ENCODE measurements at places on chromosomes 3 and 15. TPM values are rescaled to one million over a fixed set of nuclear protein-coding genes. Genes with fewer than 3 reads are reported as not detected.
A peak's percentile ranks its signal among the peaks of the same experiment; 100 is the strongest.

GRCh38 chr3:95705786-95706418 lies 1108.5 kb upstream of the EPHA6 start:
- no peak overlapping the region for H3K4me3 ChIP-seq
- no peak overlapping the region for H3K27ac ChIP-seq
- peaks cover 2% of the 10 kb centered on the region for H3K27me3 ChIP-seq
- no peaks in the 10 kb centered on the region for H3K36me3 ChIP-seq

- DNase-seq = no peak
- no peaks in the 10 kb centered on the region for H3K4me1 ChIP-seq
- H3K4me3 ChIP-seq = no peak overlapping the region
- no peak overlapping the region for H3K27ac ChIP-seq
- H3K27me3 ChIP-seq = no peaks in the 10 kb centered on the region
- no peaks in the 10 kb centered on the region for H3K36me3 ChIP-seq
Measured at GRCh38 chr3:26840272-26840870, 217.8 kb downstream of the LRRC3B start.

DNA sequence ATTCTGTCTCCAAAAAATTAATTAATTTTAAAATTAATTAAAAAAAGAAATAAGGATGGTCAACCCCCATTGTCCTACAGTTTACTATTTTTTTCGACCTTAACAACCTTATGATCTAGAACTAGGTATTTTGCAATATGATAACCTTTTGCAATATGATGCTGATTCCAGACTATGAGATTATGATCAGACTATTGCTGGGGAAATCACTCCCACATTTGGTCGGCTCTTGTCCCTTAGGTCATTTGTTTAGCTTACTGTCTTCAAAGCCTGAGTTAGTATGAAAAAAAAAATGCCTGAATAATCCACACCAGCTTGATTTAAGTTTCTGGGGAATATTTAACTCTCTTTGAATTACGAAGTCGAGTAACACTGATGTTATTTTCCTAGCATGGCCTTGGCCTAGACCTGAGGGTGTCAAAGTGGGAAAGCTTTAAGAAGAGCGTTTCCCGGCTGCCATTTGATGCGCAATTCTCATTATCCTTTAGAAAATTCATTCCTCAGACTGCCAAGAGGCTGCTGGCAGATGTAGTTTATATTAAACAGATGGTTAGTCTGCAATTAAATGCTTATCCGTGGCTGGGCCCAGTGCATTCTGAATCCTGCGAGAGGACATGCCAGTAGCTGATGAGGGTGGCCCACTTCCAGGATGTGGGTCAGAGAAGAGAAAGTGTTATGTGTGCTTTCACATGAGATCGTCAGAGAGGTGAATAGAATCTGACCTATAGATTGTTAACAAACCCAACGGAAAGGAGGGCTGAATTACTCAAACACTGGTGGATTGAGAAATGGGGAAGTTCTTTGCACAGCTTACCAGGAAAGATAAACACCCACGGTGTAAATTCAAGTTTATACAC lies 496.0 kb upstream of the THBS1 start:
- H3K4me3 ChIP-seq = no peak overlapping the region
- no peaks in the 10 kb centered on the region for H3K4me1 ChIP-seq
- H3K36me3 ChIP-seq = no peaks in the 10 kb centered on the region
- no peak for DNase-seq
- no peaks in the 10 kb centered on the region for H3K27me3 ChIP-seq
- H3K27ac ChIP-seq = no peak overlapping the region

DNA sequence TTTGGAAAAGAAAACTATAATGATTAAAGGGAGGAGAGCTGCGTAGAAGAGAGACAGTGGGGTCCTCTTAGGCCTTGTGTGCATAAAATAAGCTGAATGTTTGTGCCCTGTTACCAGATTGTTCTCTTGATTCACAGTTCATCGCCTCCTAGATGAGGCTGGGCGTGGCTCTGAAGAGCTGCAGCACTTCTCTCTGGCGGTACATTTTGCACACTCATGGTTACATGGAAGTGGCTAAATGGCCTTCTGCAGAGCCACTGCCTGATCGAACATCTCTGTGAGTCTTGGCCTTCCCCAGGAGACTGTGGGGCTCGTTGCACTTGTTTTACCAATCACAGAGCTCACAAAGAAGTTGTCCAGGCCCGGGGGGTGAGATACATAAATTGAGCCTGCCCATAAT lies 208.8 kb downstream of the GABRG3 start:
- no peaks in the 10 kb centered on the region for H3K36me3 ChIP-seq
- H3K27me3 ChIP-seq = no peaks in the 10 kb centered on the region
- H3K4me3 ChIP-seq = no peak overlapping the region
- H3K4me1 ChIP-seq = peaks cover 3% of the 10 kb centered on the region
- H3K27ac ChIP-seq = no peak overlapping the region

DNA sequence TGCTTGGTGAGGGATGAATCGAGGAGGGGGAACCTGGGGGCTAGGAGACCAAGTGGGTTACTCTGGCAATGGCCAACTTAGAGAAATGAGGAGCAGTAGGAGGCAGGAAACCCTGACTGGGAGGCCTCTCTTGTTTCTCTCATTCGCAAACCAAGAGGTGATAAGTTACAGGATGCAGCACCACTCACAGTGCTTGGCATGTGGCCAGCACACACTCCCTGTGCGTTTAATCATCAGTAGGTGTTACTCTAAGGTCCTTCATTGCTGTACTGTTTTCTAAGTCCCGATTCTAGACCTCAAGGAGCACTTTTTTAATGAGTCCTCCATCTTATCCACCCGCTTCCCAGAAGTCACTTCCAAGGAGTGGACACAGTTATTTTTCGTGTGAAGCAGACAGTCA lies 314.1 kb upstream of the TRIM42 start:
- no peak overlapping the region for H3K27ac ChIP-seq
- no peak overlapping the region for H3K4me3 ChIP-seq
- no peaks in the 10 kb centered on the region for H3K27me3 ChIP-seq
- peaks cover 1% of the 10 kb centered on the region for H3K36me3 ChIP-seq
- peaks cover 19% of the 10 kb centered on the region for H3K4me1 ChIP-seq

GRCh38 chr3:157335233-157336076 lies 101.2 kb upstream of the PTX3 start:
- H3K27ac ChIP-seq = no peak overlapping the region
- peaks cover 15% of the 10 kb centered on the region for H3K4me1 ChIP-seq
- no peaks in the 10 kb centered on the region for H3K27me3 ChIP-seq
- no peak overlapping the region for H3K4me3 ChIP-seq
- no peaks in the 10 kb centered on the region for H3K36me3 ChIP-seq

- peaks cover 27% of the 10 kb centered on the region for H3K4me1 ChIP-seq
- no peak for DNase-seq
- no peak overlapping the region for H3K27ac ChIP-seq
Measured at GRCh38 chr3:171329746-171330145, 130.5 kb downstream of the TNIK start.

DNA sequence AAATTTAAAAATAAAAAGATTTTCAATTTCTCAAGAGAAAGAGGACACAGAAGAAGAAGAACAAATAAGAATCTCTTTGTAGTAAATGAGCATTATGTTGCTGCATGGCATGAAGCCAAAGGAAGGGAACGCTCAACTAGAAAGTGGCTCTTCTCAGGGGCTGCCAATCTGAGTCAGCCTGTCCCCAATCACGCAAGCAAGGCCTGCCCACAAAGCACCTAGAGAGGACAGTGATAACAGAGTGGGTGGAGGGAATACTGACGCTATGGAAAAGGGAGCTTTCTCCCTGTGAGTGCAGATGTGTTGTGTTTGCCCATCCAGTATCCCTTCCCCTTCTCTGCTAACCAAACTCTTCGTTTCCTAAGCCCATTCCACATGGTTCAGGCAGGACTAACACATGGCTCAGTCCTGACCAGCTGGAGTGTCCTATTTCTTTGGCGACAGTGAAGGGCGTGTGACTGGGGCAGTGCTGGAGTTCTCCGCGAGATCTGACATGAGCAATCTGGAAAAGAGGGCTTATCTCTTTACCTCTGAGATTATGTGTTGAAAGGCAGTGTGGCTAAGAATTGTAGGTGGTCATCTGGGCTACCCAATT lies 14.2 kb downstream of the FBN1 start:
- no peak for DNase-seq
- H3K27me3 ChIP-seq = no peaks in the 10 kb centered on the region

GRCh38 chr15:91258415-91258759 lies 158.3 kb downstream of the SV2B start:
- H3K27me3 ChIP-seq = peaks cover 15% of the 10 kb centered on the region
- no peak overlapping the region for H3K4me3 ChIP-seq
- no peak overlapping the region for H3K27ac ChIP-seq
- H3K4me1 ChIP-seq = no peaks in the 10 kb centered on the region
- H3K36me3 ChIP-seq = no peaks in the 10 kb centered on the region

DNA sequence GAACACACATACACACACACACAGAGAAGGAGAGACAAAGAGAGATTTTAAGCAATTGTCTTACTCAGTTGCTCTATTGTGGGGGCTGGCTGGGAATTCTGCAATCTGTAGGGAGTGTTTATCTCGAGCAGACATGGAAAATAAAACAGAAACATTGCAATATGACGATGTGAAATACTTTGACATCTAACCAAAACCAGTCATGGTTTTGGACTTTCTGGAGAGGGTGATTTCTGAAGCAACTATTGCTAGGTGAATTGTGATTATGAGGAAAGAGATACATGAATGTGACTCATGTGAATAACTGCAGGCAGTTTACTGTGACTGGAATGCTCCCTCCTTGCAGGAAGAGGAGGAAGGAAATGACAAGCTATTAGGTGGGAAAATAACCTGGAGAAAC lies 12.3 kb upstream of the PHLDB2 start:
- peaks cover 13% of the 10 kb centered on the region for H3K4me1 ChIP-seq
- H3K27me3 ChIP-seq = no peaks in the 10 kb centered on the region
- DNase-seq = no peak
- H3K4me3 ChIP-seq = no peak overlapping the region
- H3K36me3 ChIP-seq = peaks cover 2% of the 10 kb centered on the region

DNA sequence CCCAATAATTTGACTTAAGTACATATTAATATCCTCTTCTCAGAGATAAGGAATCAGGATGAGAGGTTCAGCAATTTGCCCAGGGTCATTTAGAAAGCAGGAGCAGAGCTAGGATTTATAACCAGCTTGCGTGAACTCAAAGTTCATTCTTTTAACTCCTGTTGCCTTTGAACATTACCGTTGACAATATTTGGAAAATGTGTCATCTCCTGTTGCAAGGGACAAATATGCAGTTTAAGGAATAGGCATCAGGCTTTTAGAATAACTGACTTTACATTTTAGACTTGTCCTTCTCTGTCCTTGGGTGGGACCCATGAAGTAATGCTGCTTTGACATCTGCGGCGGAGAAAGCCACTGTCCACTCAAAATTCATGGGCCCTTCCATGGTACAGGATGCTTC lies 252.2 kb upstream of the RGMA start:
- peaks cover 12% of the 10 kb centered on the region for H3K27me3 ChIP-seq
- no peak overlapping the region for H3K27ac ChIP-seq
- H3K36me3 ChIP-seq = no peaks in the 10 kb centered on the region
- no peak for DNase-seq

GRCh38 chr3:16377847-16378302 lies 112.9 kb downstream of the OXNAD1 start:
- H3K4me3 ChIP-seq = no peak overlapping the region
- DNase-seq = no peak
- H3K4me1 ChIP-seq = peaks cover 13% of the 10 kb centered on the region
- H3K36me3 ChIP-seq = peaks cover 10% of the 10 kb centered on the region
- no peaks in the 10 kb centered on the region for H3K27me3 ChIP-seq

DNA sequence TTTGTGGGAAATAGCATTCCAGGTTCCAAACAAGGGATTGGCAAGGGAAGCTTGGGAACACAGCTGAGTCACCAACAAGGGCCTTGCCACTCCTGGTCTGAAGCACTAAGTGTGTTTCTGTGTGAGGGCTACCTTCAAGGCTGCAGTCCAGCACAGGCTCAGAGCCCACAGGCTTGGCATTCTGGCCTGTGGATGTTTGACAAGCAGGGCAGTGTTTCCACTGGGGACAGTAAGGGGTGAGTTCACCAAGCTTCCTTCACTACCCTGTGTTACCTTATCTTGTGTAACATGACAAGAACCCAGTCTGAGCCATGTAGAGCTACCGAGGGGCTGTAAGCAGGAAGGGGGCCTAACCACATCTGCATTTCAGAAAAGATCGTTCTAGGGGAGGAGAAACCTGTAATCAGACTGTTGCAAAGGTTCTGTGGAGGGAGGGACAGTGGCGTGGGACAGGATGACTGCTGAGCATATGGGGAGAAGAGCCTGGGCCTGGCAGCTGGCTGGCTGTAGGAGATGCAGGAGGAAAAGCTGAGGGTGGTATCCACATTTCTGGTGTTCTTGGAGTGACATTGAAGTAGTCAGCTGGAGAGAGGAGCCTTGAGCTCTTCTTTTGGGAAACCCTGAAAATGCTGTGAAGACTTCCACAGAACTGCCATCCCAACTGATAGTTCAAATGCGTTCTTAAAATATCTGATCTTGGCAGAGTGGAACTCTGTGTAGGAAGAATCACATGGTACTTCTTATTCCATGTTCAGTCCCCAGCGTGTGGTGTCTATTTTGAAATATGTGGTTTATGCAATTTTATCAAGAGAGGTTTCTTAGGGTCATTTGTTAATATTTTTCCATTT lies 61.3 kb downstream of the CTDSPL start:
- peaks cover 2% of the 10 kb centered on the region for H3K36me3 ChIP-seq
- H3K27me3 ChIP-seq = no peaks in the 10 kb centered on the region
- H3K4me1 ChIP-seq = peaks cover 78% of the 10 kb centered on the region
- H3K27ac ChIP-seq = peak overlapping the region; percentile 95

DNA sequence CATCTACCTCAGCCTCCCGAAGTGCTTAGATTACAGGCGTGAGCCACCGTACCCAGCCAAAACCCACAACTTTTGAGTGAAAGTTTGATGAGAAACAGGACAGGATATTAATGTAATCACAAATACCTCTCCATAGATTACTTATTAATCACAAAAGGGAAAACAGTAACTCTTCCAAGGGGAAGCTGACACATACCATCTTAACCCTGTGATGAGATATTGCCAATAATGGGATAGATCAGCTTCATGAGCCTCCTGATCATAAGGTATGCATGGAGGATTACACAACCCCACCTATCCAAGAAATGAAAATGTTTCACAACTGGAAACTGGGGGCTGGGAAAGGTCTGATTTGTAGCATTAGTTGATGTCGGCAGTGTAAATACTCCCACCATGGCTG lies 131.5 kb downstream of the FRMD4B start:
- no peaks in the 10 kb centered on the region for H3K36me3 ChIP-seq
- H3K27me3 ChIP-seq = peaks cover 8% of the 10 kb centered on the region
- H3K4me3 ChIP-seq = no peak overlapping the region
- H3K27ac ChIP-seq = no peak overlapping the region

CACNA2D3 gene
- total RNA-seq = not detected

PLIN1 gene
- 0.44 TPM for total RNA-seq

SLC2A2 gene
- not detected for total RNA-seq

CAV3 gene
- total RNA-seq = not detected

TMC3 gene
- total RNA-seq = not detected

Measured in chondrocyte (in vitro differentiated cells).